ENCODE measurements at places on chromosomes 6 and 20. TPM values are rescaled to one million over a fixed set of nuclear protein-coding genes. Genes with fewer than 3 reads are reported as not detected.

- H3K4me1 ChIP-seq, result peaks cover 85% of the 10 kb centered on the region
- H3K27ac ChIP-seq, result peak overlapping the region; percentile 92
- peak; percentile 62 for DNase-seq
- H3K27me3 ChIP-seq, result no peaks in the 10 kb centered on the region
- peaks cover 48% of the 10 kb centered on the region for H3K36me3 ChIP-seq
- H3K4me3 ChIP-seq, result peak overlapping the region; percentile 71
These were observed 12.2 kb downstream of the BACH2 start for GRCh38 chr6:90284236-90285041.

DNA sequence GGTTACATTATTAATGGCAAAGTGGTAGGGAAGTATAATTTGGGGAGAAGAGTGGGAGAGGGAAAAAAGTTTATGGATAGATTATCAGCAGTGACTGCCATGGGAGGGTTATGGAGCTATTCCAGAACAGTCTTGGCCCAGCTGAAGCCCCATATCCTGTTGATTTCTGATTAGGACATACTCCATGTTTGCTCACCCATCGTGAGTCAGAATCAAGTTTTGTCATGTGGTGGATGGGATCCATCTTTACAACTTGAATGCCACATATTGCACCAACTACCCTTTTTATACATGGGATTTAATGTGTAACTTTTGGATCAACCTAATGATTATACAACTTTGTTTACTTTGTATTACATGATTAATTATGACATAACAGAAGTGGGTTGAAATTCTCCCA lies 217.0 kb downstream of the HAO1 start:
- no peak for DNase-seq
- no peaks in the 10 kb centered on the region for H3K27me3 ChIP-seq
- H3K27ac ChIP-seq, result no peak overlapping the region
- H3K4me3 ChIP-seq, result no peak overlapping the region
- no peaks in the 10 kb centered on the region for H3K4me1 ChIP-seq
- H3K36me3 ChIP-seq, result no peaks in the 10 kb centered on the region

DNA sequence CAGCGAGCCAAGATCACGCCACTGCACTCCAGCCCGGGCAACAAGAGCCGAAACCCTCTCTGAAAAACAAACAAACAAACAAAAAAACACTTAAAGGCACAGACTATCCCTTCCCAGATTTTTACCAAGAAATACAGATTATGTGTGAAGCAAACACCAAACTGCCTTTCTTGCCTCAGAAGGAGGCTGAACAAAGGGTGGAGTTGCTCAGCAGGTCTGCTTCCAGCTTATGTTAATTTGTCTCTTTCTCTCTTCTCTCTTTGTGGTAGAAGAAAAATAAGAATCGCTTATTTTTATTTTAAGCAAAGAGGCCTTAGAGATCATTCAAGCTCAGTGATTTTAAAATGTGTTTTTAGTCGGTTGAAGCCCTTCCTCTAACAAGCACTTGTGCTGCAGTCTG lies 14.2 kb downstream of the TUBB2A start:
- DNase-seq, result no peak
- H3K27me3 ChIP-seq, result no peaks in the 10 kb centered on the region
- H3K27ac ChIP-seq, result no peak overlapping the region
- H3K4me1 ChIP-seq, result peaks cover 15% of the 10 kb centered on the region

DNA sequence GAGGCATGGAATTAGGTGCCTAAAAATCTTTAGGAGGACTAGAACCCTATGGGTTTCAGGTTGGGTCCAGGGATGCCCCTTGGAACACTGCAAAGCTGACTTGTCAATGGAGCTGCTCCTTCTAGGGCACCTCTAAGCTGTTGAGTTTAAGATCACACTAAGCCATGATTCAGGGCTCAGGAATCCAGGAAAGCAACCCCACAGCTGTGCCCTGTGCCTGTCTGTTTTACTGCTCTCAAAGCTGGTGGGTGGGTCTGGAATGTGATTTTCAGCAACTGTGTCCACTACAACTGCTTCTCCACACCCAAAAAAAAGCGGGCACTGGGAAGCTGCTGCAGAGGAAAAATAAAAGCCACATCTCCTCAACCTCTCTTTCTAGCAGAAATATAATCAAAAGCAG lies 310.4 kb upstream of the MOCS1 start:
- no peak overlapping the region for H3K27ac ChIP-seq
- DNase-seq, result no peak
- H3K4me1 ChIP-seq, result no peaks in the 10 kb centered on the region
- no peak overlapping the region for H3K4me3 ChIP-seq
- no peaks in the 10 kb centered on the region for H3K36me3 ChIP-seq
- peaks cover 9% of the 10 kb centered on the region for H3K27me3 ChIP-seq

DNA sequence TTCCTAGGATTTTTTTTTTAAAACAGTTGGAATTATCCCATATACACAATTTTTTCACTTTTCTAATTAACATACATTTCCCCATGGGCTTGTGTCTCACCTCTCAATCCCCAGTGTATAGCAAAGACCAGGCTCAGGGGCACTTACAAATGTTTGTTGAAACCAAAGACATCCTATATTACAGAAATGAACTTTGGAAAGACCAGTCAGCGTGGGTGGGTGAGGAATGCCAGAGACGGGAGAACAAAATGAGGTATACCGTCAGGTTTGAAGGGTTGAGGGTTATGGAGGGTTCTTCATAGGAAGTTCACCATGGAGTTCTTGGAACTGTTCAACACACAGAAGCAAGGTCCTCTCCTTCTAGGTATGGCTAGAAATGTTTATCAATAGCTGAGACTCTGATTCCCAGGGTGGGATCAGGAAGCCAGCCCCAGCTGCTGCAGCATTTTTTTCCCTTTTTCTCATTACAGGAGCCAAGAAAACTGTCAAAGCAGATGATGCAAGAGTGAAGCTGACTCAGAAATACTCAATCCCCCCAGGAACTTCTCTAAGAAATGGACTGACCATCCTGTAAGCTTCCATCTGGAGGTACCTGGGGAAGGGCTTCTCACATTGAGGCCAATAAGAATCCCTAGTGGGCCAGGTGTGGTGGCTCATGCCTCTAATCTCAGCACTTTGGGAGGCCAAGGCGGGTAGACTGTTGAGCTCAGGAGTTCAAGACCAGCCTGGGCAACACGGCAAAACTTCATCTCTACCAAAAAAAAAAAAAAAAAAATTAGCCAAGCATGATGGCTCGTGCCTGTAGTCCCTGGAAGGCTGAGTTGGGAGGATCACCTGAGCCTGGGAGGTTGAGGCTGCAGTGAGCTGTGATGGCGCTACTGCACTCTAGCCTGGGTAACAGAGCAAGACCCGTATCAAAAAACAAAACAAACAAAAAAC lies 15.9 kb upstream of the TBC1D20 start:
- H3K36me3 ChIP-seq, result peaks cover 47% of the 10 kb centered on the region
- no peak for DNase-seq
- no peak overlapping the region for H3K4me3 ChIP-seq
- peaks cover 40% of the 10 kb centered on the region for H3K4me1 ChIP-seq
- H3K27me3 ChIP-seq, result no peaks in the 10 kb centered on the region

DNA sequence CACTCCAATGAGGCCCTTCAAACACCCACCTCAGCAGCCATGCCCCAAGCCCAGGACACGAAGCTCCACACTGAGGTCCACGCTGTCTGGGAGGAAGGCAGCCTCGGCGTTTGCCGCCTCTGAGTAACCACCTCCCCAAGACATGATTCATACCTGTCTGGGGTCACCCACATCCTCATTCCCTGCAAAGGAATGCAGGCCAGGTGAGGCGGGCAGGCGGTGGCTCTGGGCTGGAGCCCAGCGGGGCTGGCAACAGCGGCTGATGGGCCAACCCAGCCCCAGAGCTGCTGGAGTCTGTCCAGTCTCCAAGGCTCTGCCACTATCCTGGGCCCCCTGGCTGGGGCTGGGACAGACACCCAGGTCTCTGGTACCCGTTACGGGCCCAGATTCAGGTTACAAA lies 14.8 kb downstream of the PMEPA1 start:
- H3K27me3 ChIP-seq, result no peaks in the 10 kb centered on the region
- no peak overlapping the region for H3K4me3 ChIP-seq
- no peak overlapping the region for H3K27ac ChIP-seq
- no peak for DNase-seq
- no peaks in the 10 kb centered on the region for H3K36me3 ChIP-seq
- peaks cover 13% of the 10 kb centered on the region for H3K4me1 ChIP-seq

- no peaks in the 10 kb centered on the region for H3K36me3 ChIP-seq
- no peak overlapping the region for H3K27ac ChIP-seq
- no peak for DNase-seq
- no peak overlapping the region for H3K4me3 ChIP-seq
These were observed 87.6 kb downstream of the YTHDF1 start for GRCh38 chr20:63128367-63128766.

- no peak overlapping the region for H3K4me3 ChIP-seq
- H3K27me3 ChIP-seq, result no peaks in the 10 kb centered on the region
- no peak for DNase-seq
- H3K27ac ChIP-seq, result no peak overlapping the region
These were observed 175.9 kb downstream of the SOX4 start for GRCh38 chr6:21769405-21769861.

GRCh38 chr6:30686009-30686907 lies at the start of gene PPP1R18:
TSS of gene PPP1R18 (minus strand) at chr6:30686645. CDS start at chr6:30686018, 627 bp downstream.
- peak; percentile 88 for DNase-seq
- peaks cover 35% of the 10 kb centered on the region for H3K4me1 ChIP-seq
- H3K27ac ChIP-seq, result peak within 1 kb of the TSS; percentile 95

DNA sequence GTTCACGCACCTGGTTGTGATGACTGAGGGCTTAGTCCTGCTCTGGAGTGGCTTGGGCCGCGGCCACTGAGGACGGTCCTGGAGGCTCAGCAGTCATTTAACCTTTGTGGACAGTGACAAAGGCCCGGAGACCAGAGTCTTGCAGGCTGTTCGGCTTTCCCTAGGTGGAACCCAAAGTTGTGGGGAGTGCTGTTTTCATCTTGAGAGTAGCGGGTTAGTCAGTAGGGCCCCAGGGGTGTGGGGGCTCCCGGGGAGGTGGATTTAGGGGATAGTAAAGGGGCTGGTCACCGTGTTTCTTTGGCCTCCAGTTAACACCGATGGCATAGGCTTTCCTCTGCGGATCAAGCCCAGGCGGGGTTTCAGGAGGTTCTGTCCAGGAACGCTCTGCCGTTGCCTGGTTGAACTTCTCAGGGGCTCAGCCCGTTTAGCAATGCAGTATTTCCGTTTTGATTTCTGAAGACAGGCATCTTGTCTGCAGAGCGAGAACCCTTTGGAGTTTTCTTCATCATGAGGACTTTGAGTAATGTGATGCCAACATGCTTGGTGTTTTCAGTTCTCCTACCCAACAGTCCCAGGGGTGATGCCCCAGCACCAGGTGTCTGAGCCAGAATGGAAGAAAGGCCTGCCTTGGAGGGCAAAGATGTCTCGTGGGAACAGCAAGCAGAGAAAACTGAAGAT lies 31.8 kb downstream of the ZNF831 start:
- H3K4me3 ChIP-seq, result no peak overlapping the region
- peak overlapping the region; percentile 57 for H3K27ac ChIP-seq
- no peaks in the 10 kb centered on the region for H3K27me3 ChIP-seq
- H3K4me1 ChIP-seq, result no peaks in the 10 kb centered on the region

DNA sequence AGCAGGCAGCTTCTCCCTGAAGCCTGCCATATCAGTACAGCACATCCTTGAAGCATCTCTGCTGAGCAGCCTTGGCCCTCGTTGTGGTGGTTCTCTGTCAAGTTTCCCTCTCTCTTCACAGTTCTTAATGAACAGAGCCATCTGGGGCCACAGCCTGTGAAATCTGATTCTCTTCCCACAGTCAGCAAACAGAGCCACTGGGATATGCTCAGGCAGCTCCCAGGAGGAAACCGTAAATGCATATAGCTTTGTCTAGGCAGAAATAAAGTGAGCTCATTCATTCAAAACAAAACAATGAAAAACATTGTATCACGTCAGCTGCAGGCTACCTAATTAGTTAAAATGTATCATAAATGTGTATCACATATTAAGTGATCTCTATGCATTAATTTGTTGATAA lies 80.3 kb downstream of the TBC1D7 start:
- H3K4me1 ChIP-seq, result no peaks in the 10 kb centered on the region
- H3K27me3 ChIP-seq, result no peaks in the 10 kb centered on the region
- H3K36me3 ChIP-seq, result no peaks in the 10 kb centered on the region

DNA sequence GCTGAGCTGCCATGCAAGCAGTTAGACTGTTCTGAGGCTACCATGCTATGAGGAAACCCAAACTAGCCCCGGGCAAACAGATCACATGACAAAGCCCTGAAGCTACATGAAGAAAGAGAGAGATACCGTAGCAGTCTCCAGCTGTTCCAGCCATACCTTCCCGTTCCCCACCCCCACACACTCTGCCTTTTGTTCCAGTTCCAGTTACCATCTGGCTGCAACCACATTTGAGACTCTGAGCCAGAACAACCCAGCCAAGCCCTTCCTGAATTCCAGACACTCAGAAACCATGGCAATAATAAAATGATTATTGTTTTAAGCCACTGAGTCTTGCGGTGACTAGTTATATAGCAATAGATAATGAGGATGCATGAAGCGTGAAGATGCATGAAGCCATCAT lies 28.3 kb downstream of the RIN2 start:
- no peak overlapping the region for H3K27ac ChIP-seq
- H3K4me3 ChIP-seq, result no peak overlapping the region
- DNase-seq, result no peak
- peaks cover 7% of the 10 kb centered on the region for H3K27me3 ChIP-seq
- H3K4me1 ChIP-seq, result no peaks in the 10 kb centered on the region

DNA sequence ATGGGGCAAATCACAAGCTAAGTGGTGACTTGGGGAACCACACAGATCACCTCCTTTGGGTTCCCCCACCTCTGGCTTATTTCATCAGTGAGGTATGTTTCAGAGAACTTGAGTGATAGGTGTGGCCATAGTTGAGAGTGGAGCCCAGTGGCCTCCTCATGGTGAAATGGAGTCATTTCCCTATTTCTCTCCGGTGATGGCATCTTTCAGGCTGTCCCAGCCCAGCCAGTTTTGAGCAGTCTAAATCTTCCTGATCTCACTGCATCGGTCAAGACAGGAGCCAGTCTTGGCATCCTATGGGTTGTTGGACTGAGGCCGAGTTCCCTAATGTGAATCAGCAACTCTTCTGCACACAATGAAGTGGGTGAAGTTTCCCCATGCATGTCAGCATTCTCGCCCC lies 132.4 kb downstream of the EYA2 start:
- DNase-seq, result no peak
- no peak overlapping the region for H3K4me3 ChIP-seq
- H3K27ac ChIP-seq, result no peak overlapping the region
- no peaks in the 10 kb centered on the region for H3K36me3 ChIP-seq
- no peaks in the 10 kb centered on the region for H3K4me1 ChIP-seq

GRCh38 chr6:18349386-18349785 lies 37.8 kb upstream of the RNF144B start:
- H3K27me3 ChIP-seq, result peaks cover 18% of the 10 kb centered on the region
- H3K4me3 ChIP-seq, result no peak overlapping the region
- H3K4me1 ChIP-seq, result no peaks in the 10 kb centered on the region

The BCAS1 gene
- 0.06 TPM for total RNA-seq

The HLA-G gene
- 1.3 TPM for total RNA-seq

The MGME1 gene
- total RNA-seq, result 41.5 TPM

The FLRT3 gene
- total RNA-seq, result not detected

The WFDC12 gene
- not detected for total RNA-seq

The JPH2 gene
- total RNA-seq, result not detected

The NKX2-2 gene
- not detected for total RNA-seq

The SNAI1 gene
- not detected for total RNA-seq

The GJA1 gene
- total RNA-seq, result not detected

The OXT gene
- total RNA-seq, result not detected
